Purkinje cell (primary cell): ENCODE measurements at places on chromosomes 7 and 10. TPM values are rescaled to one million over a fixed set of nuclear protein-coding genes. Genes with fewer than 3 reads are reported as not detected.

The PHKG1 gene
- 4.0 and 4.3 TPM in 2 replicates for polyA plus RNA-seq

The HMX2 gene
- not detected in 2 replicates for polyA plus RNA-seq

The ZNF12 gene
- 18.1 and 23.9 TPM in 2 replicates for polyA plus RNA-seq

The ANKRD16 gene
- 2.7 and 3.3 TPM in 2 replicates for polyA plus RNA-seq

The MDFIC gene
- 10.3 and 13.4 TPM in 2 replicates for polyA plus RNA-seq

The PNLIPRP1 gene
- not detected in 2 replicates for polyA plus RNA-seq

The LLCFC1 gene
- not detected in 2 replicates for polyA plus RNA-seq

The FKBP6 gene
- polyA plus RNA-seq: not detected in 2 replicates

The NUDT13 gene
- not detected in 2 replicates for polyA plus RNA-seq

The HOXA1 gene
- not detected in 2 replicates for polyA plus RNA-seq

The LRRC61 gene
- polyA plus RNA-seq: 0.67 and 2.2 TPM in 2 replicates

The NODAL gene
- polyA plus RNA-seq: 0.99 TPM in 1 of 2 replicates, not detected in the other

The JMJD1C gene
- polyA plus RNA-seq: 123 and 129 TPM in 2 replicates

The CELF2 gene
- polyA plus RNA-seq: 160 and 185 TPM in 2 replicates

The C10orf71 gene
- not detected in 2 replicates for polyA plus RNA-seq

The SORCS1 gene
- 1.9 TPM in 1 of 2 replicates, not detected in the other for polyA plus RNA-seq

The NEURL1 gene
- polyA plus RNA-seq: 0.63 and 1.5 TPM in 2 replicates

The ENTPD1 gene
- polyA plus RNA-seq: 3.6 and 4.6 TPM in 2 replicates

The HTR5A gene
- polyA plus RNA-seq: 60.9 and 79.7 TPM in 2 replicates

The NXPH1 gene
- 4.6 TPM in 1 of 2 replicates, not detected in the other for polyA plus RNA-seq

The CACNB2 gene
- polyA plus RNA-seq: 102 and 134 TPM in 2 replicates

The SPDYE8 gene
- not detected in 2 replicates for polyA plus RNA-seq

The TMEM213 gene
- not detected in 2 replicates for polyA plus RNA-seq

The TSPAN33 gene
- polyA plus RNA-seq: 0.92 and 3.7 TPM in 2 replicates

The PON3 gene
- 0.32 and 0.34 TPM in 2 replicates for polyA plus RNA-seq

The PTF1A gene
- polyA plus RNA-seq: 2.6 TPM in 1 of 2 replicates, not detected in the other

The MUC12 gene
- polyA plus RNA-seq: 1.5 TPM in 1 of 2 replicates, not detected in the other

The ZP3 gene
- polyA plus RNA-seq: not detected in 2 replicates

The MSS51 gene
- 0.20 and 0.36 TPM in 2 replicates for polyA plus RNA-seq

The CPN1 gene
- not detected in 2 replicates for polyA plus RNA-seq

The CCDC136 gene
- polyA plus RNA-seq: 27.8 and 30.8 TPM in 2 replicates

The SP8 gene
- not detected in 2 replicates for polyA plus RNA-seq

The CYP2C8 gene
- polyA plus RNA-seq: 6.0 and 6.8 TPM in 2 replicates

The GIMAP2 gene
- 0.50 and 1.0 TPM in 2 replicates for polyA plus RNA-seq

The ACTL6B gene
- polyA plus RNA-seq: 15.7 and 21.5 TPM in 2 replicates

The CPA5 gene
- not detected in 2 replicates for polyA plus RNA-seq

The PDE1C gene
- polyA plus RNA-seq: 31.3 and 39.5 TPM in 2 replicates

The SPDYE18 gene
- not detected in 2 replicates for polyA plus RNA-seq

The EXOSC1 gene
- polyA plus RNA-seq: 70.6 and 106 TPM in 2 replicates

The NPFFR1 gene
- 0.13 and 0.71 TPM in 2 replicates for polyA plus RNA-seq

The GPR26 gene
- 0.06 and 0.67 TPM in 2 replicates for polyA plus RNA-seq

The SPDYE9 gene
- polyA plus RNA-seq: 1.4 and 2.2 TPM in 2 replicates

The CLCN1 gene
- not detected in 2 replicates for polyA plus RNA-seq

The PTER gene
- polyA plus RNA-seq: 0.78 and 26.3 TPM in 2 replicates

The ITGA8 gene
- polyA plus RNA-seq: not detected in 2 replicates

The SPDYE1 gene
- polyA plus RNA-seq: 0.11 TPM in 1 of 2 replicates, not detected in the other

The TRIM73 gene
- polyA plus RNA-seq: 0.27 TPM in 1 of 2 replicates, not detected in the other

The TMEM229A gene
- 2.7 and 3.3 TPM in 2 replicates for polyA plus RNA-seq

The PCLO gene
- polyA plus RNA-seq: 58.0 and 64.8 TPM in 2 replicates

The FAM241B gene
- 18.0 and 24.0 TPM in 2 replicates for polyA plus RNA-seq

The IL15RA gene
- polyA plus RNA-seq: not detected in 2 replicates

The TMEM176B gene
- 2.5 TPM in 1 of 2 replicates, not detected in the other for polyA plus RNA-seq

The SHTN1 gene
- 55.0 and 70.4 TPM in 2 replicates for polyA plus RNA-seq
